ENCODE measurements at places on chromosomes 7 and 10. TPM values are rescaled to one million over a fixed set of nuclear protein-coding genes. Genes with fewer than 3 reads are reported as not detected.

Gene CCNY
- total RNA-seq = 54.9 TPM

Gene ZNF398
- 20.0 TPM for total RNA-seq

Gene KCND2
- total RNA-seq = not detected

Gene MYL7
- total RNA-seq = not detected

- H3K36me3 ChIP-seq = peaks cover 8% of the 10 kb centered on the region
- DNase-seq = no peak
- no peaks in the 10 kb centered on the region for H3K4me1 ChIP-seq
- H3K4me3 ChIP-seq = no peak overlapping the region
- H3K27ac ChIP-seq = no peak overlapping the region
- H3K27me3 ChIP-seq = no peaks in the 10 kb centered on the region
Observed at GRCh38 chr10:53331460-53331859, 558.9 kb upstream of the MBL2 start.

DNA sequence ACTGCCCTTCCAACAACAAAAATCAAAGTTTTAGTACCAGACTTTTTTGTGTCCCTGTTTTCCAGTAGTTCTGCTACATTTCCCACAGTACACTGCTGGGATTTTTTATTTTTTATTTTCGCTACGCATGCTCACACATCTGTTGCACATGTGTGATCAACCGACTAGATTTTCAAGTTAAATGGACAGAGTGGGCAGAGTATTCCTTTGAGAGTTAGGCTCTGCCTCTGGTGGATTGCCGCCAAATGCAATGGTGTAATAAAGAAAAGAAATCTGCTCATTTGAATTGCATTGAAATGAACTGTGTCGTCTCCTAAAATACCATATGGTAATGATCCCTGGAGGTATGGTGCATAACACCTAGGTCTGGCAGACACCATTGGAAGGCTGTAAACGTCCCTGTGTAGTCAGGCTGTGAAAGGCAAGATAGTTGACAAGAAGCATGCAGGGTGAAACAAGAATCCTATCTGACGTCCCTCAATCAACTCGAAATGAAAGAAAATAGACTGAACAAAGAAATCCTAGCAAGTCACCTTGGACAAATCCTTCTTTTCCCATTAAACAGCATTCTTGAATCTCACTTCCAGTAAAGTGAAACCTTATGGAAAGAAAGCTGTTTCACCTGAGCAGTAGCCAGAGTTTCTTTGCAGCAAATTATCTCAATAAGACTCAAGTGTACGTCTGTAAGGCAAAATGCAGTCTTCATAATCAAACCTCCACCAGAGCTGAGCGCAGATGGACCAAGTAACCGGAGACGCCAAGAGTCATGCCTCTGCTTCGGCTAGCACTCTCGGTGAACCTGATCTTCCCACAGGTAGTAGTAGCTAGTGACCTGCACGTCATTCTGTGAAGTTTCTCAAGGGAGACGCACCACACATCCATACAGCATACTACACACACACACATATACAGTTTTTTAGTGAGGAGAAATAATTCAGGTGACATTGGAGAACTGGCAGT, 357.3 kb downstream of the CRPPA start:
- no peaks in the 10 kb centered on the region for H3K36me3 ChIP-seq
- no peak overlapping the region for H3K27ac ChIP-seq
- H3K4me3 ChIP-seq = no peak overlapping the region
- H3K4me1 ChIP-seq = peaks cover 10% of the 10 kb centered on the region

- no peak for DNase-seq
- peaks cover 10% of the 10 kb centered on the region for H3K4me1 ChIP-seq
- no peak overlapping the region for H3K27ac ChIP-seq
- no peaks in the 10 kb centered on the region for H3K36me3 ChIP-seq
Observed at GRCh38 chr7:158759749-158760444, 55.3 kb upstream of the NCAPG2 start.

DNA sequence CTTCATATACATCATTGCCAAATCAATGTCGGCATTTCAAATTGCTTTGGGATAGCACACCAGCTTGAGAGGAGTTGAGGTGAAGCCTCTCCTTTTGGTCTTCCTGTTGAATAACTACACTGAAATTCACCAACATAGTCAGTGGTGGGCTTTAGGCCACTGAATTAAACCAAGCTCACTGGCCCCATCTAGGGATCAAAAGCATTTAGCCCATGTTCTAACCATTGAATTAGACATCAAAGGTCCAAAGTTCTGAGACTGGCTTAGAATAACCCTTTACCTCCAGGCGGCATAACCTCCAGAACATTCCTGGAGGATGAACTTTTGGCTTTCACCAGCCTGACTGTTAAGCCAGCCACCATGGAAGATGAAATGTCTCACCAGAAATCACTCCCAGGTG, 54.6 kb downstream of the BPGM start:
- H3K4me1 ChIP-seq = peaks cover 2% of the 10 kb centered on the region
- H3K27ac ChIP-seq = no peak overlapping the region
- DNase-seq = no peak
- H3K36me3 ChIP-seq = no peaks in the 10 kb centered on the region
- H3K27me3 ChIP-seq = peaks cover 9% of the 10 kb centered on the region

DNA sequence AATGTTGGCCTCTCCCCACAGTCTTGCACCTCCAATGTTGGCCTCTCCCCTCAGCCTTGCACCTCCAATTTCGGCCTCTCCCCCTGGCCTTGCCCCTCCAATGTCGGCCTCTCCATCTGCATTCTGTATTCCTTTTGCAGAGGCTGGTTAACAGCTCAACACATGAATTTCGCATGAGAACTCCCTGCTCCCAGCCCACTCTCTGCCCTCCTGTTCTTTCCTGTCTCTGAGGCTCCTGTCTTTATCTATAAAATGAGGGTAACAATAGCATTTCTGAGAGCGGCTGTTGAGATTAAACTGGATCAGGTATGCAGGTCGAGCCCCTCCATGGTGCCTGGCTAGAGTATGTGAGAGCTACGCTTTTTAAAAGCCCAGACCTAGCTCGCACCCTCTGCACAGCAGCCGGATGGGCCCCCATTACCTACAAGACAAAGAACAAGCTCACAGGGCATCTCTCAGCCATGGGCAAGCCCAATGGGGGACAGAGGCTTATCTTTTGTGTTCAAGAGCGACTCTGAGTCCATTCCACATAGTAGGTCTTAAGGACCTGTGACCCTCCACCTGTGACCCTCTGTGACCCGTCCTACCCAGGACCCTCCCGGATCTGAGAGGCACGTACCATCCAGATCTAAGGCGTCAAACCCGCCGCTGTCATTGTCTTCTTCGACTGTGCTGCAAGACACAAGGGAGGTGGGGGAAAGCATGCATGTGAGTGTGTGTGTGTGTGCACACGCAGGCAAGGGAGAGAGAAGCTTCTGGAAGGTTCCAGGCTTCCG, 82.2 kb upstream of the GNA12 start:
- no peaks in the 10 kb centered on the region for H3K27me3 ChIP-seq
- DNase-seq = no peak
- peaks cover 7% of the 10 kb centered on the region for H3K4me1 ChIP-seq

GRCh38 chr7:25118048-25118753, 6.9 kb downstream of the CYCS start:
- peak overlapping the region; percentile 58 for H3K4me3 ChIP-seq
- DNase-seq = no peak
- peaks cover 21% of the 10 kb centered on the region for H3K36me3 ChIP-seq
- peak overlapping the region; percentile 49 for H3K27ac ChIP-seq
- no peaks in the 10 kb centered on the region for H3K27me3 ChIP-seq

- H3K36me3 ChIP-seq = no peaks in the 10 kb centered on the region
- no peak overlapping the region for H3K27ac ChIP-seq
- peaks cover 19% of the 10 kb centered on the region for H3K27me3 ChIP-seq
- DNase-seq = no peak
- H3K4me1 ChIP-seq = no peaks in the 10 kb centered on the region
Observed at GRCh38 chr7:28686418-28686800, 271.7 kb downstream of the TRIL start.

- H3K36me3 ChIP-seq = no peaks in the 10 kb centered on the region
- no peaks in the 10 kb centered on the region for H3K4me1 ChIP-seq
- H3K4me3 ChIP-seq = no peak overlapping the region
- H3K27ac ChIP-seq = no peak overlapping the region
Observed at GRCh38 chr7:110502888-110503465, 588.0 kb upstream of the LRRN3 start.

DNA sequence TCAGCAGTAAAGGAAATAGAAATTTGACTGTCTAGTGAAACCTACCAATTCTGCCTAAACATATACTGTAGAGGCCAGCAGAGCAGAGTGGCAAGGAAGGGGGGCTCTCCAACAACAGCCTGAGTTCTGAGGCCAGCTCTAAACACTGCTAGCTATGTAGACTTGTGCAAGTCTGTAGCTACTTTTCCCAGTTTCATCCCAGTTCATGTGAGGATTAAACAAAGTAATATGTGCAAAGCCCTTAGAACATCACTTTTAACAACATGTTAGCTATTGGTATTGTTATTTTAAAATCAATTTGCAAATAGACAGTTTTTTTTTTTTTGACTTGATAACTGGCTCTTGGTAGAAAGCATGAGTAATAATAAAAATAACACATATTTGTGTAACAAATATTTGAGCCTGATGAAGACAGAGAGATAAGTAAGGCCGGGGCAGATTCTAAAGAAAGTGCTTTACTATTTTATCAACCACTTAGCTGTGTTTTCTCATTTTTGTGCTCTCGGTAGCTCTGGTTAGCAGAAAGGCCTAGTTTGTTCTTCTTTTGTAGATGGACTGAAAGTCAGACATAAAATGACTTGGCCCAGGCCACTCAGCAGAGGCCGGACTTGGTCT, 9.3 kb downstream of the CHST12 start:
- H3K36me3 ChIP-seq = no peaks in the 10 kb centered on the region
- DNase-seq = no peak
- peaks cover 60% of the 10 kb centered on the region for H3K4me1 ChIP-seq
- peak overlapping the region; percentile 76 for H3K4me3 ChIP-seq

DNA sequence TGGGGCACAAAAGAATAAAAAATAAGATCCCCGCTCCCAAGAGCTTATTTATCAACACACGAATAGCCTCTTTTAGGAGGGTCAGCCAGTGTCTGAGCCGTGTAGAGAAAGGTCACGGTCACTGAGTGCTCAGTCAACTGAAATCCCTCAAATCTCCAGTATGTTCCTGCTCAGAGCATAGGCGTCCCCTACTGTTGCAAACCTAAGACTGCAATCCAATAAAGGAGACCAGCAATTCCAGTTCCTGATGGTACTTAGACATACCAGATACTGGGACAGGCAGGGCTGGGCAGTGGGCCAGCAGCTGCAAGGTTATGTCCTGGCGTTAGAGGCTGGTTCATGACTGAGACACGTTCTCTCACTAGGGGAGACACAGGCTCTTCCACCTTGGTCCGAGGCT, 93.6 kb downstream of the CACNB2 start:
- no peak for DNase-seq
- no peak overlapping the region for H3K27ac ChIP-seq
- peaks cover 3% of the 10 kb centered on the region for H3K27me3 ChIP-seq
- no peak overlapping the region for H3K4me3 ChIP-seq
- no peaks in the 10 kb centered on the region for H3K4me1 ChIP-seq

- no peak for DNase-seq
- H3K27me3 ChIP-seq = no peaks in the 10 kb centered on the region
- no peak overlapping the region for H3K27ac ChIP-seq
- H3K4me1 ChIP-seq = peaks cover 19% of the 10 kb centered on the region
- H3K36me3 ChIP-seq = no peaks in the 10 kb centered on the region
Observed at GRCh38 chr10:103803941-103804340, 51.4 kb downstream of the SH3PXD2A start.

- peaks cover 17% of the 10 kb centered on the region for H3K27me3 ChIP-seq
- no peak for DNase-seq
- no peaks in the 10 kb centered on the region for H3K36me3 ChIP-seq
- H3K4me3 ChIP-seq = no peak overlapping the region
Observed at GRCh38 chr10:71429929-71430328, 33.2 kb downstream of the CDH23 start.

- peaks cover 3% of the 10 kb centered on the region for H3K4me1 ChIP-seq
- DNase-seq = no peak
- no peak overlapping the region for H3K4me3 ChIP-seq
- no peaks in the 10 kb centered on the region for H3K27me3 ChIP-seq
Observed at GRCh38 chr10:103007017-103007416, 88.9 kb downstream of the CNNM2 start.

DNA sequence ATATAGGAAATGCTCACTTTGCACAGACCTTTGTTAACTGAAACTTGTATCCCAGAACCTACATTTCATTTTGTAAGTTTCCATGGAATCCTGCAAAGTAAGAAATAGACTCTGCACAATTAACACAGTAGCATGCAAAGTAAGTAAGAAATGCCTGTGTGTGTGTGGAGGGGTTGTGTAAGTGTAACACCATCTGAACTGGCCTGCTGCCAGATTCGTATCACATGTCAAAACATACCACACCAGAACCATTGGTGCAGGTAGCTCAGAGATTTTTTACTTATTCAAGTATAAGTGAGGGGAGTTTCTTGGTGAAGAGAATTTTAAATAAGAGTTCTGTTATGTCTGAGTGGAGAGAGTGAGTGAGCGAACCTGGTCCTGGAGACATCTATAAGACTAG, 17.9 kb upstream of the DDX21 start:
- H3K4me1 ChIP-seq = peaks cover 3% of the 10 kb centered on the region
- no peak for DNase-seq
- no peak overlapping the region for H3K4me3 ChIP-seq
- H3K27me3 ChIP-seq = no peaks in the 10 kb centered on the region

DNA sequence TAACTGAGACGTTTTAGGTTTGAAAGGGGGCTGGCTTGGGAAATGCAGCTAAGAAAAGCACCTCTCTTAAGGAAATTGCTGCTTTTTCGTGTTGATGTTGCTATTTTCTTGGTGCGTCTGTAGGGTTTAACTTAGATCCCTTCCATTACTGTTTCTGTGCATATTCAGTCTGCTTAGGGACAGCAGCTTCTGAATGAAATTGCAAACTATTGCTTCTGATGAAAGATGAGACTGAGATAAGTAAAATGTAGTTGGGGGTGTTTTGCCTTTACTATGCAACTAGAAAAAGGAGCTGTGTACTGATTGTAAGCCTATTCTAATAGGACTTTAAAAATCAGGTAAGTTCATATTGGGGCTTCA, 772 bp downstream of the HDAC9 start:
- peak overlapping the region; percentile 83 for H3K4me3 ChIP-seq
- no peaks in the 10 kb centered on the region for H3K27me3 ChIP-seq
- H3K36me3 ChIP-seq = no peaks in the 10 kb centered on the region
- DNase-seq = no peak

GRCh38 chr10:51956822-51957221, 257.4 kb upstream of the CSTF2T start:
- DNase-seq = no peak
- H3K27me3 ChIP-seq = no peaks in the 10 kb centered on the region
- no peaks in the 10 kb centered on the region for H3K4me1 ChIP-seq
- no peak overlapping the region for H3K4me3 ChIP-seq
- no peaks in the 10 kb centered on the region for H3K36me3 ChIP-seq
